NCI-H1105 treated with DMSO at 0.1 percent for 48 hours (cell line): ENCODE measurements at places on chromosomes 12 and 14.
A peak's percentile ranks its signal among the peaks of the same experiment; 100 is the strongest.

GRCh38 chr12:102379346-102380162 is 100.8 kb downstream of the IGF1 start:
- DNase-seq = no peak

GRCh38 chr12:103821773-103822172 is 19.3 kb downstream of the NT5DC3 start:
- no peak for DNase-seq

- no peak for DNase-seq
Measured at GRCh38 chr12:100208834-100209233, 8.2 kb downstream of the ACTR6 start.

GRCh38 chr12:53463802-53464560 is 12.1 kb downstream of the PCBP2 start:
- no peak for DNase-seq

- no peak for DNase-seq
Measured at GRCh38 chr12:109725321-109726105, 11.9 kb downstream of the FAM222A start.

- DNase-seq = no peak
Measured at GRCh38 chr12:4380332-4380731, 820 bp upstream of the FGF23 start.

DNA sequence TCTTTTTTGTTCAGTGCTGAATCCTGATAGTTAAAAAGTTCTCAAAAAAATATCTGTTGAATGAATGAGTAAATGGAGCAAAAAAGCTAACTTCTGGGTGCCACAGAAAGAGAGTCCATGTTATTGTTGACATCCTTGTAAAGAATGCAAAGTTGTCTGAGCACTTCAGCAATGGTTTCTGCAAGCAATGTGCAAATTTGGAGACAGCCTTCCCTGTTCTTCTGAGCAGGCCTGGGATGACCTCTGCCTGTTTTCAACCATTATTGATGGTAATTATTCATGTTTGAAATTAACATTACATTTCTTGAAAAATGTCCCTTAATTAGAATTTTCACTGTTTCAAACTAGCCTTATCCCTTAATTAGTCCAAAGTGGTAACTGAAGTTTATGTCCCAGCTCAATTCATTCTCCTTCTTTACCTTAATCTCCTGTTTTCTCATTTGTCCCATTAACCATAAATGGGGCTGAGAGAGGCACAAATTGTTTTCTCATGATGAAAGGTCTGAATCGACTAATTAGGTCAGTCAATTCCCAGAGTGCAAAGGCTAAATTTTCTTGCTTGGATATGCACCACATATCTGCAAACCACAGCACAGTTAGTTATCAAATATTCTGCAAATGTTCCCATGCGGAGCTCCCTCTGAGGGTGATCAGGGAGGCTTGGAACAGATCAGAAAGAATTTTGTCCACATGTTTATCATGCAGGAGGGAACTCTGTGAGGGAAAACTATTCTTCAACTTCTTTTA is 139.4 kb upstream of the KRR1 start:
- DNase-seq = no peak

DNA sequence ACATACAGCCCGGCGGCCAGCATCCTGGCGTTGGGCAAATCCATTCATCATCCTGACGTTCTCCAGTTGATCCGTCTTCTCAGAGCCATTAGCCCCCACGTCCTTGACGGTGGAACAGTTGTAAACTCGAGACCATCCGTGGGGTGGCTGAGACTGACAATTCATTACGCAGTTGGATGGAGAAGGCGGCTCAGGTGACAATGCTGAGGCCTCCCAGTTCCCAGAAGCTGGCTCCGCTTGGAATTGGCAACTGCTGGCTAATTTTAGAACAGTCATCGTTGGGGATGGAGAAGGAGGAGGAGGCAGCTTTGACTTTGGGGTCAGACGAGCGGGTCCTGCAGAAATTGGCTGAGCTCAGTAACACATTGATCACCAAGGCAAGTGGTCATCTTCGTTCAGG is 186.5 kb downstream of the PHETA1 start:
- DNase-seq = peak; percentile 57

DNA sequence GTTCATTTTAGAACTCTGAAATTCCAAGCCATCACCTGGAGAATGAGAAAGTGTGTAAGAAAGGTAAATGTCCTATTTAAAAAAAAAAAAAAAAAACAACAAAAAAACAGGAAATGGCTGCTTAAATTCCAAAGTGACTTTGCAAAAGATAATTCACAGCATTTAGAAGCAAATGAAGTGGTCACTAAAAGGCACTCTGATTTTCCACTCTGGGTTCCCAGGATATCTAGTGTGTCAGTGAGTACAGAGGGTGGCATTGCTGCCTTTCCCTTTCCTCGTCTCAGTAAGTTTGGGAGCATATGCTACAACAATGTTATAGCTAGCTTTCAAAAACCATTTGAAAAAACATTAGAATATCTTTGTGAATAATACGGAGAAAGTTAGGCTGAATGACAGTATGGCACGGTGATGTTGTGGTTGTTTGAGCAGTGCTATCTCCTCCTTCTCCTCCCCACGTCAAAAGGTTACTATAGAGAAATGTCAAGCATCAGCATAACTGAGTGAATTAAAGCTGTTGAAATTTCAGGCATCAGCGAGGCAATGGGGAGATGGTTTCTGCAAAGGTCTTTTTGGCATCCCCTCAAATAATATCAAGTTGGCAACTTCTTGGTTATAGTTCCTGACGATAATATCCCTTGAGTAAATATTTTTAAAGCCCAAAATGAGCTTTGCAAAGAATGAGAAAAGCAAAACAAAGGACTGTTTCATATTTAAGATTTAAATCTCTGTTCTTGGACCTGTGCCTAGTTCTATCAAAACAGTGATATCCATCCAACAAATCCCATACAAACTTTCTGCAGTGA is 164.5 kb upstream of the E2F7 start:
- DNase-seq = peak; percentile 23

- DNase-seq = no peak
Measured at GRCh38 chr12:88247241-88247643, 105.1 kb downstream of the TMTC3 start.

GRCh38 chr12:3247629-3248161 is 170.5 kb downstream of the TSPAN9 start:
- no peak for DNase-seq

DNA sequence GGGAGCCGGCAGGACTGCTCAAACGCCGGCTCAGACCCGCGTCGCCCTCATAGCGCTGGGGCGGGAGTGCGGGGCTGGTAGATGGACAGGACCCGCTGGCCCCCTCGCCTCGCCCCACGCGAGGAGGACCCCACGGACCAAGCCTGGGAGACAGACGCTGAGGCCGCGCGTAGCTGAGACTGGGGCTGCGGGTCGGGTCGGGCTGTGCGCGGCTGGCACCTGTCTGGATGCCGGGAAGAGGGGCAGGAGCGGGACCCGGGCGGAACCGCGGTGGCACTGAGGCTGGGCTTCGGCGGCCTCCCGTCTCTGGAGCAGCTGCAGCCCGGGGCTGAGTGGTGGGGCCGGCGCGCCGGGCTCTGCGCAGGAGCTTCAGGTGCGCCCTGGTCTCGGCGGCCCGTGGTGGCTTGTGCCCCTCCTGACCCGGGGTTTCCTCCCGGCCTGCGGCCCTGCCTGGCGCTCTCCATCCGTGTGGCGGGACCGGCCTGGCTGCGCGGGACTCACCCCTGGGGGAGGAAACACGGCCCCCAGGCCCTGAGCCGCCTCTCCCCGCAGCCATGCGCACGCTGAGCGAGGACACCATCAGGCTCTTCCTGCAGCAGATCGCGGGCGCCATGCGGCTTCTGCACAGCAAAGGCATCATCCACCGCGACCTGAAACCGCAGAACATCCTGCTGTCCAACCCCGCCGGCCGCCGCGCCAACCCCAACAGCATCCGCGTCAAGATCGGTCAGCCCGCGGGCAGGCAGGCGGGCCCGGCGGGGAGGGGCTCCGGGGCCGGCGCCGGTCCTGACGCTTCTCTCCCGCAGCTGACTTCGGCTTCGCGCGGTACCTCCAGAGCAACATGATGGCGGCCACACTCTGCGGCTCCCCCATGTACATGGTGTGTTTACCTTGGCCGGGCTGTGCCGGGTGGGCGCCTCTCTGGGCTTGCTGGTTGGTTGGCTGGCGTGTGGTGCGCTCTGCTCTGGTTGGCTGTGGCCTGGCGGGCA is 14.0 kb downstream of the ULK1 start:
- DNase-seq = no peak

- DNase-seq = no peak
Measured at GRCh38 chr14:106280876-106281275, 754.5 kb downstream of the TMEM121 start.

DNA sequence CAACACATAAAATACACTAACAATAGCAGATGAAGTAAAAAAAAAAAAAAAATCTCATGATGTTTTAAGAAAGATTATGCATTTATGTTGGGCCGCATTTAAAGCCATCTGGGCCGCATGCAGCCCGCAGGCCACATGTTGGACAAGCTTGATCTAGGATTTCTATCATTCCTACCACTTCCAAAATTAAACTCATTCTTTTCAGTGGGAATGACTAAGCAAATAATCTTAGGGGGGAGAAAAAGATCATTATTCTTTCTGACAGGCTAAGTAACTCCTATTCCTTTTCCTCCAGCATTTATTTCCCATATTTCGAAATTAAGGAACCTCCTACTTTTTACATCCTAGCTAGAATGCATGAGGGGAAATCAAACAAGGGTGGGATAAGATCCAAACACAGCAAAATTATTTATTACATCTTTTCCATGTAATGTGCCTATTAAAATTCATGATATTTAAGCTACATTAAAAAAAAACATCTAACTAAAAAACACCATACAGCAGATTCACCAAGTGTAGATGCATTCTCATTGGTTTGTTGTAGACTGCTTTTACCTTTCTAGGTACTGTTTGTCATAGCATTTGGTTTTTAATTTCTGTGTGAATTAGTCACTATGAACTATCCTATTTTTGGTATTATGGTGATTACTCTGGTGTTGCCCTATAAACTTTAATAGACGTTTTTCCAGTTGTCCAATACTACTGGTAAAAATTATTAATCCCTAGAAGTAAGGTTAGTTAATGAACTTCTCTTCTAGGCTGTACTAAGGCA is 76.1 kb downstream of the RASSF8 start:
- no peak for DNase-seq

DNA sequence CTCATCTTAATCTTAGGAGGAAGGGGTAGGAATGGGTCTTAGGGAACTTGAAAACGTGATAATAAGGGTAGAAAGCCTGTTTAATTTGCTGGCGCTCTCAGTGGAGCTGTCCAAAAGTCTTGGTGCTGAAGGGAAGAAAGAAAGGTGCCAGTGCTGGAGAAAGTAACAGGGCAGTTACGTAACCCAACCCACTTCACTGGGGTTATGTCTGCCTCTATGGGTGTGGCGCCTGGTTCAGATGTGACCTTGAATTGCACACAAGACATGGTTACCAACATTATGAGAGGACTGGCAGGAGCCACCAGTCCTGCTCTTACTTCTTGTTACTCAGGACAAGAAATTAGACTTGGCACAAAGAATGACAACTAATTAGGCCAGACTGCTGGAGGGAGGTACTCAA is 18.6 kb upstream of the GPATCH2L start:
- DNase-seq = no peak

- no peak for DNase-seq
Measured at GRCh38 chr12:1534748-1535147, 59.6 kb downstream of the FBXL14 start.

DNA sequence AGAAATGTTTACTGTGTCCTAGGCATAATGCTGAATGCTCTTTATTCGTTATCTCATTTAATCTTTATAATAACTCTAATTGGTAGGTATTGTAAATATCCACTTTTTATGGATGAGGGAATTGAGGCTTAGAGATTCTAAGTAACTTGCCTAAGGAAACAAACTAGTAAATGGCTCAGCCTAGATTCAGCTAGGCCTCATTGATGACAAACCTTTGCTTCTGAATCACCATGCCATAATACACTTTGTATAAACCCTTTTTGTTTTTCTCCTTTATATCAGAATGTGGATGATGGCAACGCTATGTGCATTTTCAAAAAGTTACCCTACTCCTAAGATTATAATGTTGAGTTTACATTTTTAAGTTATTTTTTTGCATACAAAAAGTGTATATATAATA is 34.0 kb downstream of the MNAT1 start:
- no peak for DNase-seq

GRCh38 chr12:86663716-86664115 is 407.5 kb upstream of the MGAT4C start:
- DNase-seq = peak; percentile 88

DNA sequence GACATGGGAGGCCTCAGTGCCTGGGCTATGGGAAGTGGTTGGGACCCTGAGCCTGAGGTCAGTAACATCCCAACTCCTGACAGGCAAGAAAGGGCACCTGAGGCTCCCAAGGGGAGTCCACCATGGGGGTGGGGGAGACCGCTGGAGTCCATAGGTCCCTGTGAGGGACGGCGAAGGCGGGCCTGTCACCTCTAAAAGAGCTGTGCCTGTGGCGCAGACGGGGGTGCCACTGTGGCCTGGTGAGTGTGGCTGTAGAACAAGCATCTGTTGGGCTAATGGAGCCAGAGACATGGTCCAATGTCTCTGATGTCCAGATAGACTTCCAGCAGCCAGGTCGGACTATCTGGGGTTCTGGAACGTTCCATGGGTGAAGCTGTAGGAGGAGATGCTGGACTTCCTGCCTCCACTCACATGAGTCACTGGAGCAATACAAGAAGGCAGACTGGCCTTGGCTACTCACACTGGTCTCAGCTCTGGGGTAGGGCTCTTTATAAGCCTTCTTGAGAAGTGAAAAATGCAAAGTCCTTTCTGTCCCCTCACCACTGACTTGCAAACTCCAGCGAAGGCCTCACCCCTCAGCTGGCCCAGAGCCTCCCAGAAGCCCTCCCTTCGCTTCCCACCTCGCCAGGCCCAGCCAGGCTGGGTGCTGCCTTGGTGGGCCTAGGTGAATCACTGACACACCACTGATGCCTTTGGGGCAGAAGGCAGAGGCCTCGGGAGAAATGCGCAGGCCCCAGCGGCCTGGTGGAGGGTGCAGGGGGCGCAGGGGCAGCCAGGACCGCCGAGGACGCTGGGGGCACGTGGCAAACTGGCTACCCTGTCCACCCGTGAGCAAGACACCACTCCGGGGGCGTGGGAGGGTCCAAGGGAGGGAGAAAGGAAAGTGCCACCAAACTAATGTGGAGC is 1.1 kb upstream of the TRAF3 start:
- no peak for DNase-seq
